Dermis blood vessel endothelial cell (primary cell): ENCODE measurements at places on chromosomes 1 and 21. TPM values are rescaled to one million over a fixed set of nuclear protein-coding genes. Genes with fewer than 3 reads are reported as not detected.

DNA sequence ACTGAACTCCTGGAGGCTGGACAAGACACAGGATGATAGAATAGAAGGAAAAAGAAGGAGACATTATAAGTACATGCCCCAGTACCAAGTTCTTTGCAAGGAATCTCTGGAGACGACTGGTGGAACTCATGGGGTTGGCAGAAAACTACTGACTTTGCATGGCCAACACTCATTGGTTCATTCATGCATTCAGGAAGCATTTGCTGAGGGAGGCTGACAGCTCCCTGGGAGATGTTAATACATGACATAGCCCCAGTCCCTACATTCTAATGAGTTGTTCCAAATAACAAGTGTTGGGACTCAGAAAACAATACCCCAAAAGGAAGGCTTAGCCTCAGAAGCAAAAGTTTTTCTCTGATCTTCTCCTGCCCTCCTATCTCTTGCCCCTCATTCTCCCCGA, 172.8 kb upstream of the IRF2BP2 start:
- no peak for DNase-seq

- DNase-seq = no peak
These were observed 50.8 kb downstream of the RHBG start for GRCh38 chr1:156419854-156420204.

DNA sequence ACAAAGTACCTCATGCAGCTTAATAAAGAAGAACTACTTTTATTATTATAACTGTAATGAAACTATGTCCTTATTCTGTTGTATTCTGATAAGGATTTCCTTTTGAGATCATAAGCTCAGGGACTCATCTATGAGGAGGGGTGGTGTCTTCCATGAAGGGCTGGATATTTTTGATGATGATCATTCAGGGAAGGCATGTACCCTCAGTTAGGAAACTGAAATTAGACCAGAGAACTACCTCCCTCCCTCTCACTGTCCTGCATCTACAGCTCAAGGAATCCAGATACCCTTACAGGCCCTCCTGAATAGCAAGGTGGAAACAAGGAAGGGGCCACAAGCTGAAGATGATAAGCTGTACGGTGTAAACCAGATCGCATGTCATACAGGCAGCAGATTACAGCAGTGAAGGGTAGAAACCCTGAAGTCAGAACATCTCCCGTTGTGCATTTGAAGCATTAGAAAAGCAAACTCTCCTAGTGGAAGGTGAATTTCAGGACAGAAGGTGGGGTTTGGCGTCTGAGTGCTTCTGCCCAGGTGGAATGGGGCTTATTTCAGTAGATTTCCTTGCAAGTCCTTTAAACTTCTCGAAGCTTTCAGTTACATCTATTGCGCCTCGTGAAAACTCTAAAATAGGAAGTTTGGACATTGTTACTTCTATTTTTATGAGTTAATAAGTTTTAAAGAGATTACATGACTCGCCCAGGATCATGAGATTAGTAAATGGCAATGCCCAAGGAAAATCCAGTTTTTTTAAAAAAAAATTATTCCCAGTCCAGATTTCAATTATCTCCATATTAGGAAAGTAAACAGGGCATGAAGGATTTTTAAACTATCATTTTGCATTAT, 101.1 kb upstream of the HNRNPU start:
- DNase-seq = no peak

DNA sequence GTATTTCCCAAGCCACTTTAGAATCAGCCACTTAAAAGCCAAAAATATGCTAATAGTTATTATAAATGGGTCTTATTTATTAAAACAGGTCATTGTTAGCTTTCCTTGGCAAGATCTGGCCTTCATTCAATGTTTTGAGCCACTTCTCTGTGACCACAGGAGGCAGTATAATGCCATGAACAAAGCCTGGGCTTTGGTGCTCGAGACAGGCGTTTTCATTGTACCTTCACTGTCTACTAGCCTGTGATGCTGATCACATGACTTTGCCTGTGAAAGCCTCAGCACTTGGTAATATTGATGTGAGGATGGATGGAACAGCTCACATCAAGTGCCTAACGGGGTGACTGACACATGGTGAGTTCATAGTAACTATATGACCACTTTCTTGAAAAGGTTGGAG, 217.0 kb downstream of the RWDD3 start:
- no peak for DNase-seq

GRCh38 chr21:45655124-45655523, 11.6 kb downstream of the PCBP3 start:
- DNase-seq = no peak

- DNase-seq = no peak
These were observed 10.8 kb downstream of the BLACAT1 start for GRCh38 chr1:205444931-205445645.

GRCh38 chr1:8412183-8412831, 94.4 kb downstream of the SLC45A1 start:
- peak; percentile 95 for DNase-seq

SPATA6 gene
- total RNA-seq = 1.3 and 2.9 TPM in 2 replicates

MMEL1 gene
- 2.0 and 5.4 TPM in 2 replicates for total RNA-seq
